ENCODE measurements at places on chromosomes 2 and 18.

- DNase-seq: no peak
Measured at GRCh38 chr2:58974881-58975280, 733.8 kb upstream of the FANCL start.

DNA sequence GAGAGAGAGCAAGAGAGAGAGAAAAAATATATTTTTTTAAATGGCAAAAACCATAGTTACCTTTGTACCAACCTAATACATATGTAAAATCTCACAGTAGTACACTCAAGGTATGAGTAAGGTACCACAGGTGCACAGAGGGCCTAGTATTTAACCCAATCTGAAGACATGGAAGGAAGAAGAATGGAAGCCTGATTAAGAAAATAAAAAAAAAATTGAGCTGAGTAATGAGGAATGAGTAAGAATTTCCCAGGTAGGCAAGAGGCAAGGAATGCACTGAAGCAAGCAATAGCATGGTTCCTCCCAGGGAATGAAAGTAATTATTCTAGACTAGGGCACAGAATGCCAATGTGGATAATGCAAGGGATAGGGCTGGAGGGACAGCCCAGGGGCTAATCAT lies 294.2 kb downstream of the FIGN start:
- DNase-seq: no peak

DNA sequence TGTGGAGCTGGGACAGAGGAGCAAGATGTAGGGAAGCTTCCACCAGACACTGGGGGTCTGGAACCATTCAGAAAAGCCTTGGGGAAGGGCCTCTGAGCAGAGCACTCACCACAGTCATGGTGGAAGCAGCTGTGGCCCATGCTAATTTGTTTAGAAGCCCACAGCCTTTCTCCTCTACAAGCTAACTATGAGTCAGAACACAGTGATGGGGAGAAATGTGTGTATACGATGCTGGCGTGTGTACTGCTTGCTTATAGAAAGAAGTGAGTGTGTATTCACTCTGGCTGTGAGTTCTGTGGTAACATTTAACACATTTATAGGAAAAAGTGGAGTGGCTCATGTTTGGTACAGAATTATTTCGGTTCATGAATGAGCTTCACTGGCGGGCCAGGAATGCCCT lies 157.0 kb upstream of the ACAA2 start:
- DNase-seq: no peak

GRCh38 chr2:209687323-209687969 lies 84.2 kb upstream of the UNC80 start:
- no peak for DNase-seq

GRCh38 chr2:4561196-4561595 lies 857.8 kb downstream of the DCDC2C start:
- DNase-seq: no peak

DNA sequence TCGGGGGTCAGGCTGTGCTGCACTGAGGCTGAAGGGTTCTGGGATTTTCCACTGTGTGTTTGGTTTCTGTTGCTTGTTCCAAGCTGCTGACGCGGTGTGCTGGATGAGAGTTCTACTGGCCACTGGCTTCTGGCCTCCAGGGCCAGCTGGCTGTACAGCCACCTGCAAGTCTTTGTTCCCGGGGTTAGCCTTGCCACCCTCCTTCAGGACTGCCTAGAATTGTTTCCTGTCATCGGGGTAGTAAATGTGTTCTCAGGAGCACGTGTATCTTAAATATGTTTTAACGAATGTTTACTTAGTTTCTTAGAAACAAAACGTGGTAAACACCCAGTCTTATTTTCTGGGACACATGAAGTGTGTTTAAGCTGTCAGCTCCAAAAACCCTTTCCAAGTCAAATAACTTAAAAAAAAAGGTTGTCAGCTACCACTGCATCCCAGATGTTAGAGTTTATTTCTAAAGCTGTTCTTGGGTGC lies 231.2 kb downstream of the AGAP1 start:
- DNase-seq: no peak

DNA sequence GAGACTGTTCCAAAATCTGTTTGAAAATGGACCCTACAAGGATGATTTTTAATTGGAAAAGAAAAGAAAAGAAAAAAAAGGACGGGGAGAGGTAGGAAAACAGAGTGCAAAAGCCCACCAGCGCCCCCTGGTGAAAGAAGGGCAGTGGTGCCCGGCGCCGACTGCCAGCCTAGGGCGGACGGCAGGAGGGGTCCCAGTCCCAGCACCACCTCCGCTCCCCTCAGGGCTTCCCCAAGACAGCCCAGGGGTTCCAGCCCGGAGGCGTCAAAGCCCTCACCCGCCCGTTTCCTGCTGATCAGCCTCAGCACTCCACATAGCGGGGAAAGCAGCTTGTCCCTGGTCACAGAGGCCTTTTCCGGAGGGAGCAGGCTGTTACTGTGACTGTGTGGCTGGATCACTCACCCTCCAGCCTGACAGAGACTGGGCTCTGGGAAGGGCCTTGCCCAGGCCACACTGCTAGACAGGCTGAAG lies 213.9 kb downstream of the TFCP2L1 start:
- no peak for DNase-seq

DNA sequence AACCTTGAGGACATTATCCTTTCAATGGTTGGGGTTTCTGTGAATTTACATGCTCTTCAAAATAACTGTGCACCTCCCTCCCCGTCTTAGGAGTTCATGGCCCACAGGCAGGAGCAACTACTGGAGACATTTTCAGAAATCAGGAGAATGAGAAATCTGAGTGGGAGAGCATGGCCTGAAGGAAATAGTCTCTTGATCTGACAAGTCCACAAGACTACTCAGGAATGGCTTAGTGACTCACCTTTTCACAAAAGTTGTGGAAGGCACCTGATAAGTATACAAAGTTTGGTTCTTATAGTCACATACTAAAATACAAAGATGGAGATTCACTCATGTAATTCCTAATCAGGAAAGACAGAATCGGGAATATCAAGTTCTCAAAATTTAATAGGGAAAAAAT lies 83.6 kb upstream of the NCKAP5 start:
- no peak for DNase-seq

- DNase-seq: no peak
Measured at GRCh38 chr18:39841482-39842365, 2113.3 kb upstream of the PIK3C3 start.

DNA sequence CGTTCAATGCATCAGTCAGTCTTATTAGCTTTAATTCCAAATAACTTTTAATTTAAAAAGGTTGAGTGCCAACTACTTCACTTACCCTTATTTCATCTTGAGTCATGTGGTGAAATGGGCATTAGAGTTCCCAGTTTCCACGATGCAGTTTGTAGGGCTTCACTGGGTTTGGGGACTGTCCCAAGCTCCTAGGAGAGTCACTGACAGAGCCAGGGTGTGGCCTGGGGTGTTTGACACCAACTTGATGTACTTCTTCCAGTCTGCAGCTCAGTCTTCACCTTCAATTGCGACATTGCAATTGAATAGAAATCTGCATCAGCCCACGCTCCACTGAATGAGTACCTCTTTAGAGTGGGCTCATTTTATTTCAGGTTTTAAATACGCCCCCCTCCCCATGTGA lies 165.3 kb downstream of the ARL4C start:
- DNase-seq: no peak

DNA sequence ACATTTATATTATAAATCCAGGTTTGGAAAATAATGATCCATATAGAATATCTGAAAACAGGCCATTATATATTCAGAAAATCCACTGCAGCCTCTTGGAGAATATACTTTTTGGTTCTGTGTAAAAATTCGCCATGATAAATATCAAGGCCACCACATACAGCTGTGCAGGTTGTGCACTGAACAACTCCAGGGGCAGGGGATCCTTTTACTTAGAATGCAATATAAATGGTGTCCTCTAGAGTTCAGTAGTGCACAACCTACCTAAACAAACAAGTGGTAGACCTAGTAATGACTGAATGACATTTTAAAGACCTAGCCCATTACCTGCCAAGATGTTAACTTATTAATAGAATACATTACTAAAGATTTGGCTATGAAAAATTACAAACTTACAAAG lies 22.4 kb downstream of the MOGAT1 start:
- no peak for DNase-seq

DNA sequence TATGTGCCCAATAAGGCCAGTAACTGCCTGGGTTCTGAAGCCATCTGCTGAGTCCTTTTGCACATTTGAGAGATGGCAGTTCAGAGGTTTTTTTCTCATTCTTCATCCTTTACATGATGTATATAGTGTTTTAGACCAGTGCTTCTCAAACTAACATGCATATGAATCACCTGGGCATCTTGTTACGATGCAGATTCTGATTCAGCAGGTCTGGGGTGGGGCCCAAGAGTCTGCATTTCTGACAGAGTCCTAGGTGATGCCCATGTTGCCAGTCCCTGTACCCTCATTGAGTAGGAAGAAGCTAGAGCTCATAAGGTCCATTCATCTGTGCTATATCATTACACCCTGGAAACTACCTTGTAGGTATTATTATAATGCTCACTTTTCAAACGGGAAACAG lies 3.8 kb downstream of the SMYD5 start:
- DNase-seq: no peak

DNA sequence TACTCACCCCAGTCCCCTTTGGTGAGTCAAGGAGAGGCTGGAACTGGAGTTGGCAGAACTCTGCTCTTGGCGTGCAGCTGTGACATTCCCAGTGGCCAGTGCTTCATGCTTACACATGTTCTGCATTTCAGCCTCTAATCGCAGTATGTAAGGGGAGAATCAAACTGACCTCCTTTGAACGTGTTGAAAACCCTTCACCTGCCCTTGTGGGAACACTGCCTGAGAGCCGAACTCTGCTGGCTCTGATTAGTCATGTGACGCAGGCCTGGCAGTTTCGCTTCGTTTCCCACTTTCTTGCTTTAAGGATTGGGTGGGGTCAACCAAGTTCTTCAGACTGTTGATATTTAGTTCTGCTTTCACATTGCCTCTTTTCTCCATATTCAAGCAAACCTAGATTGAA lies 173.8 kb upstream of the BCL2L11 start:
- DNase-seq: no peak

- DNase-seq: no peak
Measured at GRCh38 chr2:100476606-100477005, 6.3 kb downstream of the NMS start.

DNA sequence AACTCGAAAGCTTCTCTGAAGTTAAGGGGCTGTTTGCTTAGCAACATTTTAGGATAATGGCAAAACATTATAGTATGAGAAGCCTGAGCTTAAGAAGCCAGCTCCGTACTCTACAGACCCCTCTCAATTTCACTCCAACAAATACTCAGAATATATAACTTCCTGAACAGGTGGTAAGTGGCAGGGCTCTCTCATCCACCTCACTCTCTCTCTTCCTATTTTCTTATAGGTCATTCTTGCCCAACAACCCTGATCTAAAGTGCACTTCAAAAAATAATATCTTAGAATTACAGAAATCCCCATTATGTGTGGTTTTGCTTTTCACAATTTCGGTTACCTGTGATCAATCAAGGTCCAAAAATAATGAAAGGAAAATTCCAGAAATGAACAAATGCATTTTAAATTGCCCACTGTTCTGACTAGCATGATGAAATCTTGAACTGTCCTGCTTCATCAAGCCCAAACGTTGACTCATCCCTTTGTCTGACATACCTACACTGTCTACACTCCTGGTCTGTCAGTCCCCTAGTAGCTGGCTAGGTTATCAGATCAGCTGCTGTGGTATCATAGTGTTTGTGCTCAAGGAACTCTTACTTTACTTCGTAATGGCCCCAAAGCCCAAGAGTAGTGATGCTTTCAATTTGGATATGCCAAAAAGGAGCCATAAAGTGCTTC lies 122.8 kb upstream of the COL5A2 start:
- DNase-seq: no peak

- DNase-seq: no peak
Measured at GRCh38 chr2:18104595-18105224, 226.2 kb downstream of the KCNS3 start.

Measured in activated CD4-positive, alpha-beta T cell treated with anti-CD3 and anti-CD28 coated beads for 4 hours (primary cell).